Type B pancreatic cell (in vitro differentiated cells): ENCODE measurements at places on chromosomes 3 and 15. TPM values are rescaled to one million over a fixed set of nuclear protein-coding genes. Genes with fewer than 3 reads are reported as not detected.
A peak's percentile ranks its signal among the peaks of the same experiment; 100 is the strongest.

DNA sequence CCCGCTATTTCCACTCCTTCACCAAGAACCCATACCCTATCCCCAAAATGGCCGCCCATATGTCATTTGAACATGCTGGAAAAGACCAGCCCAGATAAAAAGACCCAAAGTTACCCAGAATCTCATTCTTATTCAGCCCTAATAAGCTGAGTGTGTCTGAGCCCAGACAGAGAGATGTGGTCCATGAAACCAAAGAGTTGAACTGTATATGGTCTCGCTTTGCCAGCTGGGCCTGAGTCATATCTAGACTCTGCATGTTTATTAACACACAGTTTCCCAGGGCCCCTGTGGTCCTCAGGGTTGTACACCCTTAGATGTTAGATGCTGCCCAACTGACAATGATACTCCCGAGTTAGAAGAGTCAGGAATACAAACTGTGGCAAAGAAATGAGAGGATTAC lies 201.9 kb upstream of the STRIT1 start:
- DNase-seq: no peak

LCTL gene
- total RNA-seq: 1.4 TPM in 1 of 2 replicates, not detected in the other

AADACL2 gene
- total RNA-seq: 11.7 and 43.6 TPM in 2 replicates

- peak; percentile 73 for DNase-seq
Observed at GRCh38 chr3:148992027-148992634, 791 bp downstream of the GYG1 start.

GRCh38 chr3:15273227-15273626 lies 59.2 kb downstream of the SH3BP5 start:
- DNase-seq: no peak

DNA sequence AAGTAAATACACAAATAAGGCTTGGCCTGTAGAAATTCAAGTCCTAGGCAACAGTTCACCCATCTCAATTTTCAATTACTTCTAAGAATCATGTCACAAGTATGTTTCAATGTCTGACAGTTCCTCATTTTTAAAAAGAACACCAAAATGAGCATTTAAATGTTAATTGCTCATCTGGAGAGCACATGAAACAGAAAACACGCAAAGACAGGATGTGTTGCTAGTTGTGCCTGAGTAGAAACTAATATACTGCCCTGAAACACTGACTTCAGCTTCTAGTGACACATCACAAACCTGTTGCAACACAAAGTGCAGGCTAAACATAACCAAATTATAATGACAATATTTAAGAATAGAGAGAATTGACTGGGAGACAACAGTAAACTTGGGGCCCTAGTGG lies 167.3 kb upstream of the THBS1 start:
- DNase-seq: no peak

- no peak for DNase-seq
Observed at GRCh38 chr3:113834983-113835382, 3.6 kb upstream of the GRAMD1C start.

CCR4 gene
- total RNA-seq: not detected in 2 replicates

- no peak for DNase-seq
Observed at GRCh38 chr15:60701261-60702019, 222.5 kb upstream of the ICE2 start.

ATP13A5 gene
- not detected in 2 replicates for total RNA-seq

DNA sequence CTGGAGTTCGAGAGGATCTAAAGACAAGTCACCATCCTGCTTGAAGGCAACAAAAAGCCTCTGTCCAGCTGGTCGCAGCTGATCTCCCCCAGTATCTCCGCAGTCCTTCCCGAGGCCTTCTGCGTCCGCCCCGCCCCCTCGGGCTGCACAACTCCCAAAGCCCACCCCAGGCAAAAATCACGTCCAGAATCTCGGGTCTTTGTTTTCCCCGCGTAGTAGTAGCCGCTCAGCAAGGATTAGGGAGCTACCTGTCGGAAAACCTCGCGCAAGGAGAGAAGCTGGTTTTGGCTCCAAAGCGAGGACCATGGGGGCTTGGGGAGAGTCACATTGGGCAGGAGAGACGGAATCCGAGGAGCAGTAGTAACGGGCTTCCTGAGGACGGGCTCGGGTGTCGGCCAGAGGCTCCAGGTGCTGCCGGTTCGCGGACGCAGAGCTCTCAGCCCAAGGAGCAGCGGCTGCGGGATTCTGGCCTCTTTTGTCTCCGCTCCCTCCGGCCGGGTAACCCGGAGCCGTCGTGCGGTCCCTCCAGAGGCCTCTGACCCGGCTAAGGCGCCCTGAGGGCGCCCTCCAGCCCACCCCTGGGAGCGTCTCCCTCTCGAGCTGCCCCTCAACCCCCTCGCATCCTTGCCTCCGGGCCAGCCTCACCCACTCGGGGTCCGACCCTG lies 401 bp downstream of the ZSCAN29 start:
- DNase-seq: peak; percentile 72

SLC22A13 gene
- total RNA-seq: 0.60 and 0.79 TPM in 2 replicates

FBXL22 gene
- total RNA-seq: 0.45 and 1.1 TPM in 2 replicates

DNA sequence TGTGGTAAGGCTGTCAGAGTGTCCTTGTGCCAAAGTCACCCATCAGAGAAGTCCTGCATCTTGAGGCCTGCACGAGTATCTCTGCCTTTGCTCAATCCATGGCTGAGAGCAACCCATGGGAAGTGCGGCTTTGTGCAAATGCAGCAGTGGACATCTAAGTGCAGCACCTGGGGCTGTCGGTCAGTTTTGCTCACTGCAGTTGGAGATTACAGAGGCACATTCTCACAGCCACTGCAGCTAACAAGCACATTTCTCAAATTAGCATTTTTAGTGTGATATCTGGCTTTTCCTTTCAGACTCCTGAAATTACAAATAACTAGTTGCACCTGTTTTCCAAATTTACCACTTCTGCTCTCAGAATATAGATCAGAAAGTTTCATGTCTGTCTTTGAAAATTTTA lies 81.5 kb upstream of the DAZL start:
- DNase-seq: no peak

- DNase-seq: no peak
Observed at GRCh38 chr3:12400616-12401194, 83.6 kb upstream of the TSEN2 start.

DNA sequence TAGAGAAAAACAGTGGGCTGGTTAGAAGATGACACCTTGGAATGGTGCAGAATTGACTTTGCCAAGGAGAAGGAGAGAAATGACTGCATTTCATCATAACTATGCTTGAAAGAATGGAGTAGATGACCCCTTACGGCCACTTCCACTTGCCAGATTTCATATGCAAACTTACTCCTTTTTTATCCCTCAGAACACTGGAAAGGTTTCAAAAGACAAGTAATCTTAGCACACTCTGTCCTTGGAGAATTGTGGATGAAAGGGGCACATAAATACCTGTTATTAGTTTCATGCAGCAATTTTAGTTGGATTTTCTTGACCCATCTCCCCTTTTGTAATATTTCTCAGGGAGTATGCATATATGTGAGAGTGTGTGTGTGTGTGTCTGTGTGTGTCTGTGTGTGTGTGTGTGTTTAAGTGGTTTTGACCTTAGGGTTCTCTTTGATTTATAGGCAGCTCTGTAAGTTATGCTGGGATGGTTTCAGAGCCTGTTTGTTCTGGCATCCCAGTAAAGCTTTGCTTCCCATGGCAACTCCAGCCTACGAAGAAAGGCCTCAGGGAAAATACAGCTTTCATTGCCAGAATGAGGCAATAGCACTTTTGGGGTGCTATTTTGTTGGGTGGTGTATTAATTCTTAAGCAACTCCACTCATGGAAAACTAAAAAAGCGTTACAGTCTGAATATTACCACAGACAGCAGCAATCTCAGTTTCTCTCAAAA lies 122.2 kb upstream of the TP63 start:
- DNase-seq: no peak

GRCh38 chr15:69627548-69628158 lies 175.0 kb downstream of the RPLP1 start:
- DNase-seq: no peak

DNA sequence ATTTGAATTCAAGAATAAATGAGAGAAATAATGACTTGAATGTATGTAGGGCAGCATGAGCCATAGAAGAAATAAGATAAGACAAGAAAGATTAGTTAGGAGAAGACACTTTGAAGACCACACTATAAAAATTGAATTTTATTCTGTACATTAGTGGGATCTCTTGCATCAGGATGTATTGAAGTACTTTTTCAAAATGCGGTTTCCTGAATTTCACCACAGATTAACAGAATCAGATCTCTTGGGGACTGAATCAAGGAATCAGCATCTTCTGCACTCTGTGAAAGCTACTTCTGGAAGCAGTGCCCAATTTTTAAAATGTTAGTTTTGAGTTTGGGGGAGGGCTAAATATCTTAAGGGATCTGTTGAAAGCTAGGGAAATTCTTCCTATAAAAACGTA lies 763.9 kb upstream of the GOLIM4 start:
- no peak for DNase-seq

CHRFAM7A gene
- 0.55 and 3.8 TPM in 2 replicates for total RNA-seq

DNA sequence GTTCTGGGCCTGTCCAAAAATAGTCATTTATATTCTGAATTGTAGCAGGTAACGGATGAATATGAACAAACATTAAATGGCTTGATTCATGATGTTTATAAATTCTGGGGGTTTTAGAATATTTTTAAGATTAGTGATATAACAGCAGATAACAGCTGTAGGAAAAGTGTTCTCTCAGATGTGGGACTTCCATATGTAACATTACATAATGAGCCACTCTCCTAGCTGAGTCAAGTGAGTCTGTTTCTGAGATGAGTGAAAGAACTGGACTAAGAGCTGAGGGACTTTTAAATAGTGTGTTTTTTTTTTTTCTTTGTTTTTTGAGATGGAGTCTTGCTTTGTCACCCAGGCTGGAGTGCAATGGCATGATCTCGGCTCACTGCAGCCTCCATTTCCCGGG lies 13.9 kb downstream of the YEATS2 start:
- DNase-seq: no peak

DNA sequence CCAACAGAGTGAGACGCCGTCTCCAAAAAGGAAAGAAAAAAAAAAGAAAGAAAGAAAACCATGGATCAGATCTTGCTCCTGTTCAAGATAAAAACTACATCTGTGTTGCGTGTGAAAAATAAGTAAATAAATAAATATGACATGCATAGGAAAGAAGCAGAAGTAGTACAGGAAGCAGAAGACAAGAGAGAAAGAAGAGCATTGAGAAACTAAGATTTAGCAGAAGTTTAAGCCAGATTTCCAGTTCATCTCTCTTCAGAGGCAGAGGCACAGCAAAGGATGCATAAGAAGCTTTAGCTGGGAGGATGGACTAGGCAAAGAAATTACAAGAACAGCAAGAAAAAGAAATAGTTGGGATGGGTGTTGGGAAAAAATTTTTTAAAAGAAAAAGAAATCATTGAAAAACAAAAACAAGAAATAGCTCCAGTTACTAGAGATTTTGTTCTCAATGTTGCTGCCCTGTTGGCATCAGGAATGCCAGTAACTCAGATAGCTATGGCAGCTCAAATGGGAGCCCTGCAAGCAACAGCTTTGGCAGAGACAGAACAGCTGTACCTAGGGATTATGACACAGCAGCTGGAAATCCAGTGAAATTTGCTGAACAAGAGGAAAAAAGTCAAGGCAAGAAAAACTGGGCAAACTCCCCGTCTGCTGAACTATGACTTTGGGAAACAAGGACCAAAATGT lies 17.3 kb downstream of the AP3S2 start:
- no peak for DNase-seq

- DNase-seq: peak; percentile 69
Observed at GRCh38 chr3:195001961-195002861, 268.7 kb downstream of the XXYLT1 start.

DNA sequence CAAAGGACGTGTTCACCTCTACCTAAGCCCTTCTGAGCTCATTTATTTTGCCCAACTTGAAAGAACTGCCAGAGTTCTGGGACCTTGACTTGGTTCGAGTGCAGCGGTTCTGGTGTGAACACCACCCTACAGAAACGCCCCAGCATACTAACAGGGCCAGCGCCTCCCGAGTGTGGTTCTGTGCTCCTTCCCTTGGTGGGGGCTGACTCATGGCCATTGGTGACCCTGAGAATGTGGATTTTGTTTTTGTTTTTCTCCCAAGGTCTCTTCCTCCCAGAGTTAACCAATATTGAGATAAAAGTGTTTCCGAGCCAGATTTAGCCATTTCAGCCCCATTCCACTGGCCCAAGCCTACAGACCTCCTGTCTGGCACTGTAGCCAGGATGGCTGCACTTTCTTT lies 27.9 kb downstream of the SEMA7A start:
- no peak for DNase-seq

DNA sequence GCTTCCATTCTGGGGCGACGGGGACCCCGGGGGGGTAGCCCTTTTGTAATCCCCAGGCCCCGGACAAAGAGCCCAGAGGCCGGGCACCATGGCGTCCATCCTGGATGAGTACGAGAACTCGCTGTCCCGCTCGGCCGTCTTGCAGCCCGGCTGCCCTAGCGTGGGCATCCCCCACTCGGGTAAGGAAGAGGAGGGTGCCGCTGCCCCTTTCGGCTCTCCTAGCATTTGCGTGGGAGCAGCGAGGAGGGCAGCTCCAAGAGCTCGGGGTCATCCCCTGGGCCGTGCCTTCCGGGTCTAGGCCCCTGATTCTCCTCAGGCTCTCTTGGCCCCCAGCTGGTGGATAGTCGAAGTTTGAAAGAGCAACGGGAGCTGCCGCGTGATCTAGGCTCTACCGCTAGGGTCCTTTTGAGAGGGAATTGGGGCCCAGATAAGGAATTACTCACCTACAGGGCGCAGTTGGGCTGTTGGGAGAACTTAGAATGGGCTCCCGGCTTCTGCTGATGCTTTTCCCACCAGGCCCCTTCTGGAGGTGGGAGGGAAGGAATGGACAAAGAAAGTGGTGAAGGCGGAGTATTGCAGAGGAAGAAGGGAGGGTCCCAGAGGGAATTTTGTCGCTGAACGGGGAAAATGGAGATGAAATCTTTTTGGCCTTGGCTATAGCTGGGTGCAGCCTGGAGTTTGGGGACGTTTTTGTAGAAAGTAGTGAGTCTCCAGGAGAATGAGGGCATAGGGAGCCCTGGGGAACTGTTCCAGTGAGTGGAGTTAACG lies 615 bp downstream of the VPS18 start:
- DNase-seq: peak; percentile 75

GRCh38 chr3:25471081-25471768 lies 43.2 kb downstream of the RARB start:
- no peak for DNase-seq

GRCh38 chr3:111824351-111824750 lies 34.7 kb upstream of the PHLDB2 start:
- no peak for DNase-seq
